ENCODE measurements at places on chromosomes 11 and 22.
A peak's percentile ranks its signal among the peaks of the same experiment; 100 is the strongest.

DNA sequence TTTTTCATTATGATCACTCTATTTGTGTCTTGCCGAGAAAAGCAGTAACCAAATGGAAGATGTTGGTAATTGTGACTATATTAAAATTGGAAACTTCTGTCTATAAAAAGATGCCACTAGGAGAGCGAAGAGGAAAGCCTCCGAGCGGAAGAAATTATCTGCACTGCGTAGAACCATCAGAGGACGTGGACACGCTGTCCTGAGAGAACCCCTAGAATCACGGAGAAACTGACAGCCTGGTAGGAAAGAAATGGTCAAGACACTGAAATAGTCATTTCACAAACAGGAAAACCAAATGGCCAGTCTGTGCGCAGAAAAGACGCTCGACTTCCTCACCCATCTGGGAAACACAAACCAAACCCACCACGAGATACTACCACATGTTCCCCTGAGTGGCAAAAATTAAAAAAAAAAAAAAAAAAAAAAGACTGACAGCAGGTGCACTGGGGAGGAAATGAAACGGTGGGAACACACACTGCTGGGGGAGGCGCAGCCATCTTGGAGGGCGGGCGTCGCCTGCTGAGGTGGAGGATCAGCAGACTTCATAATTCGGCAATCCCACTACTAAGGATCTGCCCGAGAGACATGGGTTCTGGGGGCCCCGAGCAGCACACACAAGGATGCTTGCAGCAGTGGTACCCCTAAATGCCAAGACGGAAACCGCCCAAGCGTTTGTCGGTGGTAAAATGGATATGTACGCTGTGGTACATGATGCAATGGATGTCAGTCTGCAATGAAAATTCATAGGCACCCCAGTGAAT, 21.3 kb downstream of the IFITM10 start:
- DNase-seq: no peak

DNA sequence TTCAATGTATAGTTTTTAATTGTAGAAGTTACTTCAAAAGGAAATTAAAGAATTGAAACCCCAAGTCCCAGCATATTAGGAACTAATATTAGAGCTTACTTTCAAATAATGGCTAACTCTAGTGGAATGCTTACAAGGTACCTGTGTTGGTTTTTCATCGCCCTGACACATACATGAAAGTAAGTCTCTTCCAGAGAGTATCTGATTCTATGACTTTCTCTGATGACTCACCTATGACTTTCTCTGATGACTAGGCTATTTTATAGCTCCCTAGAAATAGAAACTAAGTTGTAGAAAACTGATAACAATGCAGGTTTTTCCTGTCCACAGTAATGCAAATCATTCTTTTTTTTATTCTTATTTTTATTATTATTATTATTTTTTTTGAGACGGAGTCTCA, 33.6 kb upstream of the MMP7 start:
- peak; percentile 27 for DNase-seq

GRCh38 chr22:30398685-30399680, 2.2 kb downstream of the SEC14L2 start:
- DNase-seq: no peak

DNA sequence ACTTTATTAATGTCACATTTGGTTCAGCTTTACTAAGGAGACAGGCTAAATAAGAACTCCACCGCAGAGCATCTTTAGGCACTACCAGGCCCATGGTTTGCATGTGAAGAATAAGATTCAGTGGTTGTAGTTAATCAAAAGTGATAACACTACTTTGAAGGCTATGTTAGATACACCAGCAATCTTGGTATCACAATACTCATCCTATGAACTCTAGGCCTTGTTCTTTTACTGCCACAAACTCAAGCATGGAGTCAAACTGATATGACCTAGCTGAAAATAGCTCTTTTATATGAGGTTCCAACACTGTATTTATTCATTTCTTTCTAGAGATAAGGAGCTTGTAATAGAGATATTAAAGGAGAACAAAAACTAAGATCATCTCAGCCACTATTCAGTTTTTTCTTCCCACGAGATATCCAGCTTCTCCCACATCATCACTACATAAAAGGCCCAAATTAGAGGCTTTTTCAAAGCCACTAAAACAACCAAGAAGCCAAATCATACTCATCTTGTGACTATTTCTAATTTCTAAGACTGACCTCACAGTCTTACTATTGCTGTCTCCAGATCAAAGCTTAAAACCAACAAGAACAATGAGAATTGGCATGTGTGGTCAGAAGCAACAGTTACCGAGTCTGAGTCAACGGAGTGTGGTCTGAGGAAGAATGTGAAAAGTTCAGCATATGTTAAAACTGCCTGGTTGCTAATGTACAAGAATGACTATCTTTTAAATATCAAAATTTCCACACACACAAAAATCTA, 25.1 kb upstream of the GUCY1A2 start:
- DNase-seq: peak; percentile 89

GRCh38 chr11:92897487-92897886, 72.0 kb upstream of the MTNR1B start:
- no peak for DNase-seq

- DNase-seq: peak; percentile 40
Measured at GRCh38 chr11:13955971-13956421, 6.5 kb upstream of the SPON1 start.

DNA sequence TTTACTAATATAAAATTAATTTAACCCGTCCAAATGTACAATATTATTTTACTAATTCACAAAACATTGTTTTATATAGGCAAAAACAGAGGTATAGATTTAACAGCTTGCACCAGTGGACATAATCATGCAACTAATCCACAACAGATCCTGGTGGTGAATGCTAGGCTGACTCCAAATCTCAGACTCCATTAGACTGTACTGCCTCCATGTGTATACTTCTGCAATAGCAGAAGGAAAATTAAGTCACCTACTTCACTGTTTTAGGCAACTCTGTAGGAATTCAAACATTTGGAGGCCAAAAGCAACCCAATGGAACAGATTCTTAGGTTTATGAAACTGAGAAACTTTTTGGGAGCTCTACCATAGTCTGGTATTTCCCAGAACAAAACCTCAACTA, 30.0 kb upstream of the RAB39A start:
- DNase-seq: peak; percentile 26

DNA sequence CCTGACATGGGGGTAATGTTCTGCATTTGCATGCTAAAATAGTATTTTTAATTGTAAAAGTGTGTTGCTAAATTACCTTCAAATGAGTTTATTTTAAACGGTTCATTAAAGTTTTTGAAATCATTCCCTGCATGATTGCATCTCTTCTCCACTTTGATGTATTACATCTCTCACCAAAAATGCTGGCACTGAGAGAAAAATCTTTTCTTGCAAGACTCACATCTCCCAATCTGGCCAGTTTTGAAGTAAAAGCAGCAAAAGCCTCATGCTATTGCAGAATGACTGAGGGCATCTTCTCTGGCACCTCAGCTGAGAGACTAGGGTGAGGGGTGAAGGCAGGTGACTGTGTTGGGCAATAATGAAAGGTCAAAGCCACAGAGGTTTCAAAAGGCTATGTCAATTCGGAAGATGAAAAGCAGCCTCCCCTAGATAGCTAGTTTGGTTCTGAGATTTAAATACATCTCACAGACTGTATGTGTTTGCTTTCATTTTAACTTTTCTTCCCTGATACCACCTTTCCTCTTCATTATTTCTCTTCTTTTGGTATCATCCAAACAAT, 292.2 kb upstream of the RAG2 start:
- DNase-seq: no peak

GRCh38 chr11:109946322-109946846, 146.8 kb upstream of the ZC3H12C start:
- DNase-seq: peak; percentile 84

DNA sequence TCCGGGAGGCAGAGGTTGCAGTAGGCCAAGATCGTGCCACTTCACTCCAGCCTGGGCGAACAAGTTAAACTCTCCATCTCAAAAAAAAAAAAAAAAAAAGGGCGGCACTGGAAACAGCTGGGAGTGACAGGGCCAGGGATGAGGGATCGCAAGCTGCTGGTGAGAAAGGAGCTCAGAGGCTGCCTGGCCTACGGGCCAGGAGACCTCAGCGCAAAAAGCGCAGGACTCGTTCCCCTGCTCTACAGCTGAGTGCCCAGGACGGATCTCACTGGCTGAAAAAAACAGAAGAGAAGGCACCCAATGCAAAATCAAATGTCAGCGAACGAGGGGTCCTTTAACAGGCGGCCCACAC, 650 bp upstream of the NUP50 start:
- DNase-seq: no peak

DNA sequence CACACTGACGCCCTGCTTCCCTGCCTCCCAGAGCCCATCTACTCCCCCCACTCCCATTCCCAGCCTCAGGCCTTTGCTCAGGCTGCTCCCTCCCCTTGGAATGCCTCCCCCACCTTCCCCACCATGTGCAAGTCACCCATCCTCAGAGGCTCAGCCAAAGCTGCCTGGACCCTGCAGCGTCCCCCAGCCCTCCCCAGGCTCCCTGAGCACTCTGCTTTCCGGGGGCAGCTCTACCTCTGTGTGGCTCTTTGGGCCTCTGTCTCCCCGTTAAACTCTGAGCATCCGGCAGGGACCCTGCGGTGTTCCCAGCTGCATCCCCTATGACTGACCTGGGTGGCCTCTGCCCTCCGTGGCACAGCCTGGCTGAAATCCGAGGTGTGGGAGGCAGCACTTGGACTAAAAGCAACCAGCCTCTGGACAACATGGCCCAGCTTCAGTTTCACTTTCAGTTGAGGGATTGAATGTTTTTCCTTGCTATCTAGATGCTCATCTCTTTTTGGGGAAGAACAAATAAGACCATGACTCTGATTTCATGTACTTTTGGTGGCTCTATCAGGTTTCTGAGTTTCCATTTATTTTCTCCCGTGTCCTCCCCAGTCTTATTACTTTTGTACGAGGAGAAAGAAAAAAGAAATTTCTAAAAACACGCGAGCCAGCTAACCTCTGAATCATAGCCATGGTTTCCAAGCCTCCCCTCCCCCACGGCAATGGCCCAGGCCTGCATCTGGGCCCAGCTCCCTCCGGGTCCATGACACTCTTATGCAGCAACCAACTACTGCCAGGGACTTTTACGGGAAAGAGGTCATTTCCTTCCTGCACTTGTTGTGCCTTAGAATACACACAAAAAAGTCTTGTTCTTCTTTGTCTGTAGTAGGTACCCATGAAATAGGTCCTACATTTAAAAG, 3.8 kb downstream of the APOL3 start:
- DNase-seq: peak; percentile 49

- no peak for DNase-seq
Measured at GRCh38 chr11:113267493-113267892, 46.9 kb upstream of the TTC12 start.

DNA sequence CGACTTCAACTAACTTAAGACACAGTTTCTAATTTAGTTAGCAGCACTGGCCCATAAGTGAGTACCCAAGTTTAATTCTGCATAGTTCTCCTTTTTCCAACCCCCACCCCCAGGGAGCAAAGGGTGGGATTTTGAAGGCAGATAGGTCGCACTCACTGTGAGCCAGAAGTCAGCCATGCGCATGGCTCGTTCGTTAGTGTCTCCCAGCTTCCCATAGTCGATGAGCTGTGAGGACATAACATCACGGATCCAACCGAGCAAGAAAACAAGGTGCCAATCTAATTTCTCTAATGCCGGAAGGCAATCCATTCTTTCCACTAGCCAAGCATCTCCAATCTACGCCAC, 577 bp downstream of the MRPL17 start:
- no peak for DNase-seq

DNA sequence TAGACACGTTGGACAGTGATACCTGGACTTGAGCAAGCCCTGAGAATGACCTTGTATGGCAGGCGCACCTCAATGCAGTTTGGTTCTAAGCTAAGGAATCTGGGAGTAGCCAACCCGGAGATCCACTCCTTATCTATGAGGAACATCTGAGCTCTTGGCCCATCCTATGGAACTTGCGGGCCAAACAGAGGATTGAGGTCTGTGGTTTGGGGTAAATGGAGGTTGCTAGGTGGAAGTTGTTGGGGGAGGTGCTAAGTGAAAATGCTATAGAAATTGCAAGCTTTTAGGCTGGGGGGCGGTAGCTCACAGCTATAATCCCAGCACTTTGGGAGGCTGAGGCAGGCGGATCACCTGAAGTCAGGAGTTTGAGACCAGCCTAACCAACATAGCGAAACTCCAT, 8.9 kb downstream of the GDPD5 start:
- DNase-seq: no peak

DNA sequence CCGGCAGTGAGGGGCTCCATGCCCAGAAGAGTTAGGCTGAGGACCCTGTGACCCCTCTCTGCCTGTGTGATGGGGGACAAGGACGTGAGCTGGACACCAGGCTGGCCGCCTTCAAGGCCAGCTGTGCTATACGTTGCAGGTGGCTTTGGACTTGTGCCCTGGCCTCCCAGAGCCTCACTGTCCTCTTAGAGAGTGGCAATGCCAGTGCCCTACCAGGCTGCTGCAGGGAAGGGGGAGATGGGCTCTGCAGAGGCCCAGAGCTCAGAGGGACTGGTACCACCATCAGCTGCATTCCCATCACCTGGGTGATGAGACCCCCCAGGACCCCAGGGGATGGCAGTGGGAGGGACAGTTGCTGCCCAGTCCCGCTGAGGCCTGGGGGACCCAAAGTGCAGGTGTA, 90.4 kb upstream of the SHISAL1 start:
- DNase-seq: no peak

DNA sequence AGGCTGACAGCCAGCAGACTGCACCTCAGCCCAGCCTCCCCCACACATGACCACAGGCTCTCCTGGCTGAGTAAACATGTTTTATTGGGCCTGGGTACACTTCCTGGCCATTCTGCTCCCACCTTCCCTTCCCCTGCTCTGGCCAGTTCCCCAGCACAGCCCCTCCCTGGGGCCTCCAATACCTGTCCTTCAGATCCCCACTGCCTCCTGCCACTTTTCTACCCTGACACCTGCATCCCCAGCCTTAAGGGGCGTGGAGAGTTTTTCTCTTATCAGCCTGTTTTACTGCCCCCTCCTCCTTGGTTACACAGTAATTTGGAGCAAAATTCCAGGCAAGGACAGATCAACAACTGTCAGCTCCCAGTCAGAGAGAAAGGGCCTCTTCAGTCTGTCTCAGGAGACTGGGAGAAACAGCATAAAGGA, at the start of gene ISX:
TSS of gene ISX (plus strand) at position 363 of the 423 bp plus-strand sequence. CDS start 930 bp downstream, outside the sequence.
- no peak for DNase-seq

GRCh38 chr11:74144592-74144991, 26.2 kb downstream of the C2CD3 start:
- DNase-seq: no peak

DNA sequence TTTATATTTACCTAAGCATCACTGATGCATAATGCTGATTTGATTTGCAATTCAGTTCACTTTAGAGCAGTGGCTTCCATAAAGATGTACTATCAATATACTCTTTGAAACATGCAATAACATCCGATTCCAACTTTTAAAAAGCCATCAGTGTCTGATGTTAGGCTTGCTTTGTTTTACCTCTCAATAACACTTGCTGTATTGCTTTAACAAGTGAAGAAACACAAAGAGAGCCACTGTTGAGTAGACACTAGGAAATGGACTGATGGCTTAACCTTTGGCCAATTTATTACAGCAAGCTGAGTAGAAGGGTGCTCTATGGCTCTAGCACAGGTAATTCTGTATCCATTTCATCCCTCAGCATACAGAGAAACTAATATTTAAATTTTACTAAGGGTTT, 122.1 kb downstream of the FCHSD2 start:
- no peak for DNase-seq

GRCh38 chr11:77039491-77040400, 5.5 kb downstream of the B3GNT6 start:
- DNase-seq: no peak
